ENCODE measurements at places on chromosomes 7 and 10.

DNA sequence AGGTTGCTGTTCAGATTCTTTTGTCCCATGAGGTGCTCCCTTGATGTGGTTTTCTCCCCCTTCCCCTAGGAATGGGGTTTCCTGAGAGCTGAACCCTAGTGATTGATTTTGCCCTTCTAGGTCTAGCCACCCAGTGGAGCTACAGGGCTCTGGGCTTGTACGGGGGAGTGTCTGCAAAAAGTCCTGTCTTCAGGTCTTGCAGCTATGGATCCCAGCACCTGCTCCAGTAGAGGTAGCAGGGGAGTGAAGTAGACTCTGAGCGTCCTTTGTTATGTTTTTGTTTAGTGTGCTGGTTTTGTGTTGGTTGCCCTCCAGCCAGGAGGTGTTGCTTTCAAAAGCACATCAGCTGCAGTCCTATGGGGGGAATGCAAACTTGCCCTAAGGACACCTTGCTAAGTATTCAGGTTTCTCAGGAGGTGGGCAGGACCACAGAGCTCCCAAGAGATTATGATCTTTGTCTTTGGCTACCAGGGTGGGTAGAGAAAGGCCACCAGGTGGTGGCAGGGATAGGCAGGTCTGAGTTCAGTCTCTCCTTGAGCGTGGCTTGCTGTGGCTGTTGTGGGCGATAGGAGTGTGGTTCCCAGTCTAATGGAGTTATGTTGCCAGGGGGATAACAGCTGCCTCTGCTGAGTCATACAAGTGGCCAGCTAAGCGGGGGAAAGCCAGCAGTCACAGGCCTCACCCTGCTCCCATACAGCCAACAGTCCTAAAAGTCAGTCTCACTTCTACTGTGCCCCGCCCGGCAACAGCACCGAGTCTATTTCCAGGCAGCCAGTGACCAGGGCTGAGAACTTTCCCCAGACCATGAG is 92.4 kb upstream of the JCAD start:
- DNase-seq, result no peak

DNA sequence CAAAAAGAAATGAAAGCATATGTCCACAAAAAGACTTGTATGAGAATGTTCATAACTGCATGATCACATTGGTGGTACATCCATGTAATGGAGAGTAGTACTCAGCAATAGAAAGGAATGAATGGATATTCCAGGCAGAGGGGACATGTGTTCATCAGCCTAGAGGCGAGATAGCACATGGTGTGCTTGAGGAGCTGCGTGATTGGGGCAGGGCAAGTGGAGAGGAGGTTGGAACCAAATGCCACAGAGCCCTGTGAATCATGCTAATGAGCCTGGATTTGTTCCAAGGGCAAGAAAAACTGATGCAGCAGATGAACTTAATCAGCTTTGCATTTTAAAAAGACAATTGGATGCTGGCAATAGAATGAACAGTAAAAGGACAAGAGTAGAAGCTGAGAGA is 73.3 kb downstream of the C10orf90 start:
- DNase-seq, result no peak

DNA sequence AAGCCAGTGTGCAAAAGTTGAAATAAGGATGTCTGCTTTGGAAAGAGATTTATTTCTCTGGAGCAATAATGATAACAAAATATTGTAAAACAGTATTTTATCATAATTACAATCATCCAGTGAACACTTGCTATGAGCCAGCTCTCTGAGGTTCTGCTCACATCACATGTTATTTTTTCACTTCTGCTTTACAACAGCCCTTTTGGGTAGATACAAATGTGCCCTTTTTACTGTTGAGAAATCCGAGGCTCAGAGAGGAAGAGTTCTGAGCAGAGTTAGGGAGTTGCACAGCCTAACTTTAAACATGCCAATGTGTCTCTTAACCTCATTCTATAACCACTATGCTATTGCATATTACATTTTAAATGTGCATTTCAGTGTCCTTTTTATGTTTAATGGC is 232.6 kb upstream of the CDC14C start:
- DNase-seq, result no peak

DNA sequence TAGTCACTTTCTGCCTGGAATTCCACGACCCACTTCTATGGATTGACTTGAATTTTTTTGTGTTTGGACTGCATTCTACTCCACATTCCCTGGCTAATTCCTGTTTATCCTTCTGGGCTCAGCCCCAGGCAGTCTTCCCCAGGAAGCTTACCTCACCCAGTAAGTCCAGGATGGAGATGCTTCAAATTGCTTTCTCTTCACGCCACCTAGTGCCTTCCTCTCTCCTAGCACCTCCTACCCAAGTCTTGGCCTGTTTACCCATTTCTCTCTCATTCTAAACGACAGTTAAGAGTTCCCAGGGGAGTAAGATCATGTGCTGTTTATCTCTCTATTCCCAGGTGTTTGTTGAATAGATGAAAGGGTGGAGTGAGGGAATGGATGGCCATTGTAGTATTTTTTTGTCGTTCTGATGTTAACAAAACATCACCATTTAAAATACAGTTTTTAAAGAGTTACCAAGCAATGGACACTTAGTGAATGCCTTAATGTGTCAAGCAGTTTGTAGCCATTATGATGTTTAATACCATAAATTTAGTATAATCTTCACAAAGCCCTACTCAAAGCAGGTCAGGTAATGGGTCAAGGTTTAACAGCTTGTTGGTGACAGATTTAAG is 45.5 kb upstream of the TARP start:
- no peak for DNase-seq

DNA sequence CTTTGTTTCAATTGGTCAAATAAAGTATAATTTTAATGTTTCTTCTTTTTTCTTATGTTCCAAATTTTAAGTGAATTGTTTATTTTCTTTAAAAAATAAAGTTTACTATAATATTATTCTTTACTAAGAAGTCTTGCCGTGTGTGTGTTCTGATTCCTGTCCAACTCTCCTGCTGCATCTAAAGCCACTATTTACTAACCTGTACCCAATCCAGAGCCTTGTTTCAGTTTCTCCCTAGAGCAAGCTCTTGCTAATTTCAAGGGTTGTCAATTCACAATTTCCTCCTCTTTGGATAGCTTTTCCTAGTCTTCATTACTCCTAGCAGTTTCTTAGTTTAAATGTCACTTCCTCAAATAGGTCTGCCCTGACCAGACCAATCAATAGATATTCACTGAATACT is 314.9 kb upstream of the SEMA3A start:
- DNase-seq, result no peak

DNA sequence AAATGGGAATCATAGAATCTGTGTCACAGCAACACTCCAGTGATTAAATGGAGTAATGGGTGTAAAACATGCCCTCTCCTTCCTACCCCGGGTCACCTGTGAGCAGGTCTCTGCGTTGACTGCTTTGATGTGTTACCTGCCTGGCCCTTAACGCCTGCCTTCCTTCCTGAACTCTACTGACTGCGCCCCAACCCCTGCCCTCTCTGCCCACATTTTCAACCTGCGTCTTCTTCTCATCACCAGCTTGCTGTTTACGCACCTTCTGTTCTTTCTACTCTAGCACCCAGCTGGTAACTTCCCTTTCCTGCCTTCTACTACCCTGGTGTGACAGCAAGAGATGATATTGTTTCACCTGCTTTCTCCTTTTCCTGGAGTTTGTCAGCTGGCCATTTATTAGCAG is 303.0 kb upstream of the LRGUK start:
- DNase-seq, result no peak

- no peak for DNase-seq
These were observed 50.6 kb upstream of the IL6 start for GRCh38 chr7:22676385-22676784.

DNA sequence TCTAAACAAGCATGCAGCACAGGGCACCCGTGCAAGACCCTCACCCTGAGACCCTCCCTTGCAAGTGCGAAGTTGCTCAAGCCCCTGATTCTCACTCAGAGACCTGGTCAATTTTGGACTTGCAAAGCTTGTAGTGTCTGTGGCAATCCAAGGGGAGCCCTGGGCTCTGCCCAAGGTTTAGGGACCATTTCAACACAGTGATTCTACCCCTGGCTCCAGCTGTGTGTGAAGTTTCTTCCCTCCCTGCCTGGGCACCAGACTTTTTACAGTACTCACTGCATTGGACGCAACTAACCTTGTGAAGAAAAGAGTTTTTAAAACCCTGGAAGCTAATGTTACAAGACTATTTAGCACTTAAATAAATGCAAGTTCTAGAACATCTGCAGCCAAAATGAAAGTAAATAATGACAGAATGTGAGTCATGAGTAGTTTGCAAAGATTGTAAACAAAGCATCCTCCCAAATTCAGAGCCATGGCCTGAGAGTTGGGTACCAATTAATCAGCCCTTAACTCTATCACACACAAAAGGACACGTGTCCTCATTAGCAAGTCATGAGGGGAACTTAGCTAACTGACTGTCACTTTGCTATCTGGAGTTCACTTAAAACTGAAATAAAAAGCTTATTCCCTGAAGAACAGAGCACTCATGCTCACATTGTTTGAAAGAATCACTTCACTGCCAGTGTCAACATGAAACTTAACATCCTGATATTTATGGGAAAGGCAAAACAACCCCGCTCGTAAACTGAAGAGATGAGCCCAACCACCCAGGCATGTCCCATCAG is 48.1 kb downstream of the RGS10 start:
- DNase-seq, result no peak

GRCh38 chr7:29980151-29980550 is 9.4 kb downstream of the SCRN1 start:
- DNase-seq, result no peak

DNA sequence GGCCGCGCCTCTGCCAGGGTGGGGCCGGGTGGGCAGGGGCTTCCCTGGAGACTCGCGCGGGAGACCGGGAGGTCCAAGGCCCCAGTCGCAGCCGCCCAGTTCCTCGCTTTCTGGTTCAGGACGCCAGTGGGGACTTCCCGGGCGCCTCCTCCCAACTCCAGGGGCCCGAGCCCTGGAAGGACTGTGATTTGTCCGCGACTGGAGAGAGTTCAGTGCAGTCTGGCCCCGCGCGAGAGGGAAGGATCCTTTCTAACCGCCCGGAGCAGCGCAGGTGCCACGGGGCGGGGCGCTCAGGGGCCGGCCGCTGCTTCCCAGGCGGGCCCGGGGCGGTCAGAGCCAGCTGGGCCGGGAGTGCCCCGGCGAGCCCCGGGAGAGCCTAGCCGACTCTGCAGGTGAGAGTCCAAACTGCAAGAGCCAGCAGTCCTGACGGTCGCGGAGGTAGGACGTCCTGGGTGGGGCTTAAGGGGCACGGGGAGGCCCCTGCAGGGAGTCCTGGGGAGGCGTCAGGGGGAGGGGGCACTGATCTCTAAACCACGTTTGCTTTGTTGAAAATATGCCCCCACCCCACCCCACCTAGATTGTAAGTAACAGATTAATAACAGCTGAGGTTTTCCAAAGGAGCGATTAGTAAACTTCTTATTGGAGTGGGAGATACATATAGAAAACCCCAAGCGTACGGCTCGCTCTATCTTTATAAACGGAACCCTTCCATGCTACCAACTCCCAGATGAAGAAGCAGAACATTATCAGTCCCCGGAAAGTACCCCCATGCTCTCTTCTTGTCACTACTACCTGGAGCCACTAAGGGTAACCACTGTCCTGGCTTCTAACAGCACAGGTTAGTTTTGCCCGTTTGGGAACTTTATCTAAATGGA is 8.2 kb downstream of the NKX2-3 start:
- no peak for DNase-seq

- no peak for DNase-seq
These were observed 77.5 kb downstream of the ARID5B start for GRCh38 chr10:61978965-61979364.

- no peak for DNase-seq
These were observed 39.2 kb downstream of the TOMM7 start for GRCh38 chr7:22783421-22783820.

DNA sequence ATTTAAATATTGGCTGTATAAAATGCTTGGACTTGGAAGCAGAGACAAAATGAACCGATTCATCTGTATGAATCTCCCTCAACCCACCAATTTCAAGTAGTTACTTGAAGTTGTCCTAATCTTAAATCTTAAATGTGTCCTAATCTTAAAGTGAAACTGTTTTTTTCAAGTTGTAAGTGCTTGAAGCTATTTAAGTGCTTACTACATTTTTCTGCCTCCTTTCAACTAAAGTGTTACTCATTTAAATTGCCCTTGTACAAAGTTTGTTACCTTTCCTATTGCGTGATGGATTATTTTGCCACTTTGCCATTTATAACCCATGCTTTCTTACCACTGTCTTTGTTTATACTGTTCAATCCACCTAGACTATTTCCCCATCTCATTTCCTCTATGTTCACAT is 2.8 kb downstream of the BCAP29 start:
- DNase-seq, result no peak

GRCh38 chr10:124484661-124485060 is 23.0 kb downstream of the LHPP start:
- DNase-seq, result no peak

DNA sequence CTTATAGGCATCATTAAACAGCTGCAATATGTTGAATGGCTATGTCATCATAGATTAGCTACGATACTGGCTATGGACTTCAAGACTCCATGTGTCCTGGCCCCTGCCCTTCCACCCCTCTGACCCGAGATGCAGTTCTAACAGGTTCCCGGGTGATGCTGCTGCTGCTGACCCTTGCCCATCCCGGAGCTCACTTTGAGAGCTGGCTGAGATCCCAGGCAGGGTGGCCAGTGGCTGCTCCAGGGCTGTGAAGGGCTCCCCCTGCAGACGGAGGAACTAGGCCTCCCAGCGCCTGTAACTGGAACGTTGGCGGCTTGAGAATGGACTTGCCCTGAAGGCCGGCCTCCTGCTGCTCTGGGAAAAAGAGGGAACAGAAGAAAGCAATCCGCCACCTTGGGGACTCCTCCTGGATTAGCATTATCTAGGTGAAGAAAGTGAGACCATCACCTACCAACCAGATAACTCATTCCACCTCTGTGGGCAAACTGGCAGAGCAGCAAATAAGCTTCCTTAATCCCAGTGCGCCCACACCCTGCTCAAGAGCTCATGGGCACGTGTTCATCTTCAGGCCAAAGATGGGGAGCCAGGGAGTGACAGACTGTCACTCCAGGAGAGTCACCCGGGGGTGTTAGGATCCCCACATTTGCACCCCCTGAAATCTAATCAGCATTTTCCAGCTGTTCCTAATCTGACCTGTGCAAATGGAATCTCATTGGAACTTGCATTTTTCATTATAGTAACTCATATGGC is 56.8 kb downstream of the PARP12 start:
- DNase-seq, result no peak

GRCh38 chr10:22720667-22721066 is 6.3 kb upstream of the PIP4K2A start:
- DNase-seq, result no peak

- no peak for DNase-seq
These were observed 191.6 kb downstream of the LSM5 start for GRCh38 chr7:32298408-32299132.

- no peak for DNase-seq
These were observed 13.7 kb downstream of the TECTB start for GRCh38 chr10:112296908-112297331.

Measured in stimulated activated CD8-positive, alpha-beta memory T cell treated with anti-CD3 and anti-CD28 coated beads, Interleukin-4, amount 100 ng/mL, for 1 hour (primary cell).